ENCODE measurements at places on chromosomes 7 and 10.

DNA sequence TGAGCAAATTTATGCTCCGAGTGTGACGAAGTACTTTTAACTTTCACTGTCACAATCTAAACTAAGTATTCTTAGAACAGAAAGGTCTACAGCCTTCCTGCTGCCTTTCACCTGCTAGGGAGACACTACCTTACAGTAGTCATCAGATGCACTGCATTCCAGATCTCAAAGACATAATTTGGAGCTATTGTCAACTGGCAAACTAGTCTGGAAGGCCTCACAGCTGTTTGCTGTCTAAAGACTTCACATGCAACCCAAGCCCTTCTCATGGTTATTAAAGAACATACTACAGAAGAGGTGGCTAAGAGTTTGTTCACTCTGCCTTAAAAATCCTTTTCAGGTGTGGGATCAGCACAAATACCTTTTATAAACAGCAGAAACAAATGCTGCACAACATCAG, 91.8 kb upstream of the KCNIP2 start:
- no peak overlapping the region for H3K27ac ChIP-seq
- DNase-seq: no peak
- no peak overlapping the region for H3K4me3 ChIP-seq
- H3K36me3 ChIP-seq: peaks cover 15% of the 10 kb centered on the region
- peaks cover 7% of the 10 kb centered on the region for H3K4me1 ChIP-seq

DNA sequence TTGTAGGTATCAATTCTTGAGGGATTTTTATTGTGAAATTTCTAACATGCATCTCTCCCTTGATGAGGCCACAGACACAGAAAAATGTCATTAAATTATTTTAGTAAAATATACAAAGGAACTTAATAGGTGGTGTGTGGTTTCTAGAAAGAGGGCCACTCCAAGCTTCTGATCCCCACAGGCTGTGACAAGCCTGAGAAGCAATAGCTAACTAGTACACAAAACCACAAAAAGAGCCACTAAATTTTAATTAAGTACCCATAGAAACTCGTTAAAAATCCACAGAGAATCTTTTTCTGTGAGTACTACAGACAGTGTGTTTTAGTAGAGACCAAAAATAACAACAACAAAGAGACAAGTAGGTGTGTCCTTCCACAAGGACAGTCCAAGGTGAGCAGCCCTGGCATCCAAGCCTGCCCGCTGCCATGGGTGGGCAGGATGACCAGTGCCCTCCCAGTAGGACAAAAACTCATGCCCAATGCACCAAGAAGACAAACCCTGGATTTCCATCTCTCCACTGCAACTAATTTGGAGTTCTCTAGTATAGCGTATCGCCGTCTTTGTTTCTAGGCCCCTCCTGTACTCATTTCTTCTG, 81.0 kb downstream of the RNF216 start:
- DNase-seq: no peak
- H3K4me3 ChIP-seq: peak overlapping the region; percentile 54
- peak overlapping the region; percentile 91 for H3K27ac ChIP-seq
- H3K36me3 ChIP-seq: peaks cover 57% of the 10 kb centered on the region
- H3K27me3 ChIP-seq: no peaks in the 10 kb centered on the region

- no peaks in the 10 kb centered on the region for H3K36me3 ChIP-seq
- H3K4me1 ChIP-seq: peaks cover 13% of the 10 kb centered on the region
- no peak overlapping the region for H3K27ac ChIP-seq
- no peak for DNase-seq
- no peak overlapping the region for H3K4me3 ChIP-seq
These were observed 23.0 kb downstream of the AKR1E2 start for GRCh38 chr10:4849042-4849402.

- no peak for DNase-seq
- no peaks in the 10 kb centered on the region for H3K27me3 ChIP-seq
- H3K27ac ChIP-seq: no peak overlapping the region
These were observed 5.5 kb downstream of the ZNF775 start for GRCh38 chr7:150384406-150385301.

- peak overlapping the region; percentile 75 for H3K27ac ChIP-seq
- no peaks in the 10 kb centered on the region for H3K36me3 ChIP-seq
- no peaks in the 10 kb centered on the region for H3K27me3 ChIP-seq
- peaks cover 24% of the 10 kb centered on the region for H3K4me1 ChIP-seq
- no peak overlapping the region for H3K4me3 ChIP-seq
These were observed 47.2 kb downstream of the PWWP2B start for GRCh38 chr10:132443983-132444876.

- no peaks in the 10 kb centered on the region for H3K36me3 ChIP-seq
- no peak overlapping the region for H3K27ac ChIP-seq
- H3K4me3 ChIP-seq: no peak overlapping the region
- no peaks in the 10 kb centered on the region for H3K27me3 ChIP-seq
These were observed 244.8 kb downstream of the KCNMA1 start for GRCh38 chr10:77392851-77393250.

- peak overlapping the region; percentile 76 for H3K27ac ChIP-seq
- peaks cover 42% of the 10 kb centered on the region for H3K4me1 ChIP-seq
- H3K27me3 ChIP-seq: no peaks in the 10 kb centered on the region
- DNase-seq: no peak
- no peak overlapping the region for H3K4me3 ChIP-seq
- no peaks in the 10 kb centered on the region for H3K36me3 ChIP-seq
These were observed 105.5 kb upstream of the ZNF438 start for GRCh38 chr10:31136930-31137885.

DNA sequence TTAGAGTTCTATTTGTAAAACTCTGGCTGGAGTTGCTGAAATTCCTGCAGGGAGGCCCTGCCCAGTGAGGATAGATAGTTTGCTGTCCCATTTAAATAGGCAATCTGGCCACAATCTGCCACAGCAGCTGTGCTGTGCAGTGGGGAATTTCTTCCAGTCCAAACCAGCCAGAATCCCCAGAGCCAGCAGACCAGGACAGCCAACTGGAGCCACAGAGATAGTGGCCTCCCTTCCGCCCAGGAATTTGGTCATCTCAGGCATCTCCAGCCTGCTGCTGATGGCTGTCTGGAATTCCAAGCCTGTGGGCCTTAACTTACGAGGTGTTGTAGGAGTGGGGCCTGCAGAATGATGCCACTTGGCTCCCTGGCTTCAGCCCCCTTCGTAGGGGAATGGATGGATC, 643.4 kb downstream of the DNAJB9 start:
- H3K4me3 ChIP-seq: no peak overlapping the region
- no peaks in the 10 kb centered on the region for H3K27me3 ChIP-seq
- no peak for DNase-seq
- no peak overlapping the region for H3K27ac ChIP-seq
- H3K36me3 ChIP-seq: no peaks in the 10 kb centered on the region

GRCh38 chr7:134500406-134500805, 27.0 kb upstream of the AKR1B10 start:
- no peak overlapping the region for H3K4me3 ChIP-seq
- peaks cover 2% of the 10 kb centered on the region for H3K4me1 ChIP-seq
- H3K36me3 ChIP-seq: no peaks in the 10 kb centered on the region

DNA sequence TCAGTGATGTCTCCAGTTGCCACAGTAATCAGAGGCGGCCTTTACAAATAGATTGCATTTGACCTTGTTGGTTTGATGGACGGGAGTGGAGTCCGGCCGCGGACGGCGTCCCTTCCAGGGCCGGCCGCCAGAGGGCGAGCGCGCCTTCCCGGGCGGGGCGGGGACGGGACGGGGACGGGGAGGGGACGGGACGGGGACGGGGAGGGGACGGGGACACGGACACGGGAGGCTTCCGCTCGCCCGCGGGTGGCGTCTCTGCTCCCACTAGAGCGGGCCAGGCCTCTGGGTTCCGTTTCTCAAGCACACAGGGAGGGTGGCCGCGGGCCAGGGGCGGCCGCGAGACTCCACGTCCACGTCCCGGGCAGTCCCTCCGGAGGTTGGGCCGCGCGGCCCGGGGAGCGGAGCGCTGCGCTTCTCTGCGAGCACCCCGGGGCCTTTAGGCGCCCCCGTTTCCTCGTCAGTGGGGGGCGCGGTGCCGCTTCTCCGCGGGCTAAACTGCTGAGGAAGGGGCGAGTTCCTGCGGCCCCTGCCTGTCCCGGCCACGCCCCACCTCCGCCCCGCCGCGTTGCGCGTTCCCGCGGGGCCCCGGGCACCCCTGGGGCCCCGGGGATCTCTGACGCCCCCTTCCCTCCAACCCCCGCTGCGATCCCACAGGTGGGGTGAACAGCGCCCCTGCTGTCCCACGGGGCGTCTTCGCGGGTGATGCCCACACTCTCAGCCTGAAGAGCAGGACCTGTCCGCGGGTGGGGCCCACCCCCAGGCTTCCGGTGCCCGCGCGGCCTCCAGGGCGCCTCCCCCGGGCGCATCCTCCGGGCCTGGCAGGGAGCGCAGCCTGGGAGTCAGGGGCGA, 84.2 kb upstream of the MKI67 start:
- H3K4me1 ChIP-seq: peaks cover 9% of the 10 kb centered on the region
- H3K4me3 ChIP-seq: peak overlapping the region; percentile 76
- no peak overlapping the region for H3K27ac ChIP-seq
- DNase-seq: peak; percentile 68

Measured in activated T-helper 2 cell treated with anti-CD3 and anti-CD28 coated beads, Interferon-gamma antibody, Interleukin-2, Interleukin-4, amounts not matched to agents 10 μg/mL and 5 μg/mL and 100 μg/mL, durations not matched to agents 14 hours and 24 hours and 36 hours (primary cell).